ENCODE measurements at places on chromosomes 3 and 15. TPM values are rescaled to one million over a fixed set of nuclear protein-coding genes. Genes with fewer than 3 reads are reported as not detected.

The C3orf80 gene
- 0.55 TPM for total RNA-seq

GRCh38 chr3:69236812-69237707 lies 114.7 kb upstream of the LMOD3 start:
- DNase-seq, result no peak
- H3K36me3 ChIP-seq, result no peaks in the 10 kb centered on the region
- H3K27ac ChIP-seq, result peak overlapping the region; percentile 43
- no peaks in the 10 kb centered on the region for H3K27me3 ChIP-seq

The DAZL gene
- not detected for total RNA-seq

The LTK gene
- total RNA-seq, result 1.6 TPM

- no peaks in the 10 kb centered on the region for H3K36me3 ChIP-seq
- no peak overlapping the region for H3K27ac ChIP-seq
Observed at GRCh38 chr3:121488628-121489027, 57.2 kb downstream of the POLQ start.

All from left lung (tissue), 14 donors.